ENCODE measurements at places on chromosomes 5 and 9.

GRCh38 chr5:58016877-58017276, 443.0 kb downstream of the PLK2 start:
- DNase-seq: no peak

DNA sequence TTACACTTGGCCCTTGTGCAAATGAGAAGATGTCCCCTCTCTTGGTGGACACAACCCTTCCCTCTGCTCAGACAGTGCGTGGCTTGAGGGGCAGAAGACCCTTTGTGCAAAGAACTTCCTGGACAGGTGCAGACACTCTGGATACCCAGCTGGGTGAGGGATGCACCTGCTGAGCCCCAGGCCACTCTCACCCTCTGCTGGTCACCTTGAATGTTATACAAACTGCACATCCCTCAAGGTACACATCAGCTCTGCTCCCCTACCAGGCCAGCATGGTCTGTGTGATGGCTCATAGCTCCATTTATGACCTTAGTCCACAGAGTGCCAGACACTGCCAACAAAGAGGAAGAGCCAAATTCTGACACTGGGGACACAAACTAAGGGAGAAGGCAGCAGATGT, 3.1 kb upstream of the DIRAS2 start:
- no peak for DNase-seq

DNA sequence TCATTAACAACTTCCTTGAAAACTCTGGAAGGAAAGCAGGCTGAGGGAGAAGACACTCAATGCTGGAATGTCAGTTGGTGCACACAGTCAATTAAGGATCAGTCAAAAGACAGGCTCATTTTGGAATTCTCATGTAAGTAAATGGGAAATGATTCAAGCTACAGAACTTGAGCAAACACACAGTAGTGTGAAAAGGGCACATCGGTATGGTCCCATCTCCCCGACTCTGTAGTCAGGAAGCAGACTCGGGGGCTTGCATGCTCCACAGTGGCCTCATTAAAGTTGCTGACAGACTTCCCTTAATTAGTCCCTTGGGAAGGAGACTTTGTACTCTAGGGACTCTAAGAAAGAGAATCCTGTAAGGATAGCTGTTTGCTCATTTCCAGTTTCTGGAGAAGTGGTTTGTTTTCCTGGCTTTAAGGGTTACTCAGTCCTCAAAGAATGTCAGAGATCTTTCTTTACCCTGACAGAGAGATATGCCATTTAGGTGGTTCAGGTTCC, 339.2 kb downstream of the ADAMTS6 start:
- no peak for DNase-seq

DNA sequence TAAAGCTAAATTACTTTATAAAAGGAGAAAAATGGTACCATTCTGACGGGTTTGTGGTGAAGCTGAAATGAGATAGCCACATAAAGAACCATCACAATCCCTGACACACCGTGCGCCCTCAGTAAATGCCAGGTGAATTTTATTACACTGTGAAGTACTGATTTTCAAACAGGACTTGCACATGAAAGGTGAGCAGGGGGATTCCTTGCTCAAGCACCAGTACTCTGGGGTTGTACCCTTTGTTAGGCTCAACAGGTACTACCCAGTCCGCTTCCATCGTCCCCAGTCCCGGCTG, 419 bp upstream of the RABGAP1 start:
- DNase-seq: no peak

GRCh38 chr5:179749857-179750508, 17.4 kb downstream of the MAML1 start:
- no peak for DNase-seq

- DNase-seq: no peak
Observed at GRCh38 chr9:113462781-113463286, 693 bp upstream of the RGS3 start.

GRCh38 chr5:89270901-89271300, 387.9 kb upstream of the MEF2C start:
- DNase-seq: no peak

- DNase-seq: no peak
Observed at GRCh38 chr5:74517700-74518099, 122.8 kb downstream of the ENC1 start.

- no peak for DNase-seq
Observed at GRCh38 chr5:1656271-1656975, 132.7 kb upstream of the LPCAT1 start.

DNA sequence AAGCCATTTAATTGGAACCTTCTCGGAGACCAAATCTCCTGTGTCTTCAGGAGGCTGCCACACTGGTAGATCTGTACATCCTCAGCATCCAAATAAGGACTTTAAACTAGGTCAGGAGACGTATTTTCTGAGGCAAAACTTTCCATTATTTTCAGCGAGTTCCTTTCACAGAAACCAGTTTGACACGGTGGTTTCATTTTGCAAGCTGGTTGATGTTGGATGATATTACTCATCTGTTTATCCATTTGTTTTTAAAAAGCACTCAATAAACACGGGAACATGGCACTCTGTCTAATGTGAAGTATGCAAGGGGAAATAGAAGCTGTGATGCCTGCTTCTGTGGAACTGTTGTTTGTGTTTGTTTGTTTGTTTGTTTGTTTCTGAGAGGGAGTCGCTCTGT, 199.6 kb downstream of the ERCC6L2 start:
- DNase-seq: no peak

DNA sequence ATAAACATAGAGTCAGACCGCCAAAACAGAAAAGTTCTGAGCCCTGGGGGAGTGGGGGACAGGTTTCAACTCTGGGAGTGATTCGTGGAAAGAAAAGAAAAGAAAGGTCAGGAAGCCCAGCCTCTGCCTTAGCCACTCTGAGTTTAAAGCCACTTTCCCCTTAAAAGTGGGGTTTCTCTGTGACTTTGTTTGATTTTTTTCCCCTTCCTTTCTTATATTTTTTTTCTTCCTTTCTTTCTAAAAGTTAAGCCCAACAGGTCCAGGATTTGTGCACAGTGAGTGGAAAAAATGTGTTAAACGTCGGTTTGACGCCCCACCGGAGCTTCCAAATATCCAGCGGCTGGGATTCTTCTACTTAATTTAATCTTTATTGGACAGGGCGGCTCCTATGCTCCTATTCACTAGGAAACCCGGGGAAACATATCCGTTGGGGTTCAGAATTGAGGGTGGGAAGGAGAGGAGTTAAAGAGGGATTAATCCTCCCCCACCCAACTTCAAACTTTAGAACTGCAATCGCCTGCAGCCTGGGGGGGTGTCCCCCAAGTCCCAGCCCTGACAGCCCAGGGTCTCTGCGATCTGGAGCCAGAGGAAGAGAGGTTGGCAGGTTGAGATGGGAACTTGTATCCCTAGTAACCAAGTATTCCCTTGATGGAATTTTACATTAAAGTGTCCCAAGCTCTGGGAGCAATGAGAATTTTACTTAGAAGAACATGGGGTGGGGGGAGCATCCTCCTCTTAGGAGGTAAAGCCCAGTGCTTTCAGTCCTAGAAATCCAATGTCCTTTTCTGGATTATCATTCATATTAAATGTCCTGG, 6.3 kb downstream of the NR2F1-AS1 start:
- DNase-seq: no peak

DNA sequence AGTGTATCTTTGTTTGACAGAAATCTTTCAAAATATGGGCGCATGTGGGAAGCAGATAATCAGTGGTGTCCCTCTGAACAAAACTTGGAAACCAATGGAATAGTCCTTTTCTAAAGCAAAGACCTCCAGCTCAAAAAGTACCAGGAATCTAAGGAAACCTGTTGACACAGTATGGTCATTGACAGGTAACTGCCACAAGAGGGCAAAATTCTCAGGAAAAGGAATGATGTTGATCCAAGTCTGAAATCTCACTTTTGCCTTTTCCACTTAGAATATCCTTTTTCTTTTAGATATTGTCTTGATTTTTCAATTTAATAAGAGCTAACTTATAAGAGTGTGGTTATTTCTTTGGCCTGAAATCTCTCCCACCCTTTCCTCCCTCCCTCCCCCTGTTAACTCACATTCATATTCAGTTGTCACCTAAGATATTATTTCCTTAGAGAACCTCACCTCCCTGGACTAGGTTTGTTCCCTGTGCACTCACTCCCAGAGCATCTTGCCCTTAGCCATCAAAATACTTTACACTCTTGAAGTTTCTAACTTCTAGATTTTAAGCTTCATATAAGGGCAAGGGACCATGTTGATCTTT, 59.0 kb upstream of the BARX1 start:
- no peak for DNase-seq

- no peak for DNase-seq
Observed at GRCh38 chr9:13596383-13596970, 317.0 kb upstream of the MPDZ start.

GRCh38 chr5:144844086-144844485, 673.4 kb downstream of the KCTD16 start:
- DNase-seq: no peak

DNA sequence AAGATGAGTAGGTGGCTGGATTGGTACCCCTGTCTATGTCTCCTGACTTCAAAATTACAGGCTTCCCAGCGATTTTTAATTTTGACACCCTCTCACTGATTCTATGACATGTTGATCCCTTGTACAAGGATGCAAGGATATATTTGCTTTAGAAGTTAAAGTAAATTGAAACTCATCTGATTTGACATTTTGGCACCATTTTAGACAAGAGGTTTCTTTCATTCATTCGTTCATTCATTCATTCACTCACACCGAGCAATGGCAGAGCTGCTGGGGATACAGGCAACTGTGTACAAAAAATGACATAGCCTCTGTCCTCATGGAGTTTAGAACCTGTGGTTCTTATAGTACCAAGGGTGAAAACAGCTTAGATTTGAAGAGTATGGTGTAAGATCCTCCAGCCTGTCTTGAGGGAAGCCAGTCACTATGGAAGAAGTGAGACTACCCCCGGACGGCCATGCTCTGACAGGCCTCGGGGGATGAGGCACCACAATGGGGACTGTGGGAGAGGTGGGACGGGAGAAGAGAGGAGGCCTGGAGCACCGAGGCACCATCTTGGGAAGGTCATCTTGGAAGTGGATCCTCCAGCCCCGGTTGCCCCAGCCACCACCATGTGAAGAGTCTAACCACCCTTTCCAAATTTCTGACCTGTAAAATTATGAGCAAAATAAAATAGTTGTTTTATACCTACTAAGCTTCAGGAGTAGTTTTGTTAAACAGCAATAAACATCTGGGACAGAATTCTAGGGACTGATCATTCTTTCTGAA, 16.2 kb downstream of the STC2 start:
- no peak for DNase-seq

DNA sequence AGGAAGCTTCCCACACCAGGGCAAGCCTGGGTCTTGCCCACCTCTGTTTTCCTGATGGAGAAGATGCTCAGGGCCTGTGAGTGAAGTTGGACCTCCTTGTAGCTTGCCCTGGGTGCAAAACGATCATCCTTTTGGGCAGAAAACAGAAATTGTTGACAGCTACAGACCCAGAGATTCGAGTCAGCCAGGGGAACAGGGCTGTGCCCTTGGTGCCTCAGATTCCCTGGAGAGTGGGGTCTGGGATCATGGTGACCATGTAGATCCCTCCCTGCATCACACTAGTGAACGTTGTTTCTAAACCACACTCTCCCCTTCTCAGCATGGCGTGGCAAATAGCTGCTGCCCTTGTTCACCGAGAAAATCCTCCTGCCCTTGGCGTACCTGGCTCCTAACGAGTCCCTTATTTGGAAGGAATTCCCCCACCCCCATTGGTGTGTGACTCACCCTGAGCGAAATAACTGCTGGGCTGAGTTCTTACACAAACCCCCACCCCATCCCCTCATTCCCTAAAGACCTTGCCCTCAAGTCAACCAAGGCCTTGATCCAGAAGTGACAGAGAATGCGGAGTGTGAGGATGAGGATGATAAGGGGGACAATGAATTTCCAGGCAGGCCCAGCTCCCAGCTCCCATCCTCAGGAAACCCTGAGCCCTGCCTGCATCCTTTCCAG, 1.1 kb upstream of the DCANP1 start:
- DNase-seq: no peak

DNA sequence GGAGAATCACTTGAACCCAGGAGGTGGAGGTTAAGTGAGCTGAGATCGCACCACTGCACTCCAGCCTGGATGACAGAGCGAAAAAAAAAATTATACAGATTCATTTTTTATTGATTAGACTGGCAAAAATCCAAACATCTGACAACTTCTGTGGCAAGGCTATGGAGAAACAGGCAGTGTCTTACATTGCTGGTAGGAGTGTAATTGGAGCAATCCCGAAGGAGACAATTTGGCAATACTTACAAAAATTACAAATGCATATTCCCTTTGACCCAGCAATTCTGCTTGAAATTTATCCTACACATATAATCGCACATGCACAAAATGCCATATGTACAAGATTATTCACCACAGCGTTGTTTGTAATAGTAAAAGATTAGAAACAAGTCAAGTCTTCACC, 86.8 kb downstream of the MAPKAP1 start:
- no peak for DNase-seq

DNA sequence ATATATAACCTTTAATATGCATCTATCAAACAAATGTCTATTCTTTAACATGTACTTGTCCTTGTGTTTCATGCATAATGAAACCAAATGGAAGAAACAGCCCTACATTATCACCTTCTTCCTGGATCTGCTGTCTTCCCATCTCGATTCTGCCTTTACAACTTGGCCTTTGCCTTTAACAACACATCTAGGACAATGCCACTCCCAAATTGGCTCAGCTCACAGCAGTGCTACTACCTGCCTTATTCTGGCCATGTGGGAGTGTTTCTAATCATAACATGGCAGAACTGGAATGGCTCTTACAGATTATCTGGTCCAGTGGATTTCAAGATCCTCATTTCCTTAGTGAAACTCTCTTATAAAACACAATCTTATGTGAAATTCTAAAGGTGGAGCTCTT, 176.5 kb downstream of the CARTPT start:
- no peak for DNase-seq

DNA sequence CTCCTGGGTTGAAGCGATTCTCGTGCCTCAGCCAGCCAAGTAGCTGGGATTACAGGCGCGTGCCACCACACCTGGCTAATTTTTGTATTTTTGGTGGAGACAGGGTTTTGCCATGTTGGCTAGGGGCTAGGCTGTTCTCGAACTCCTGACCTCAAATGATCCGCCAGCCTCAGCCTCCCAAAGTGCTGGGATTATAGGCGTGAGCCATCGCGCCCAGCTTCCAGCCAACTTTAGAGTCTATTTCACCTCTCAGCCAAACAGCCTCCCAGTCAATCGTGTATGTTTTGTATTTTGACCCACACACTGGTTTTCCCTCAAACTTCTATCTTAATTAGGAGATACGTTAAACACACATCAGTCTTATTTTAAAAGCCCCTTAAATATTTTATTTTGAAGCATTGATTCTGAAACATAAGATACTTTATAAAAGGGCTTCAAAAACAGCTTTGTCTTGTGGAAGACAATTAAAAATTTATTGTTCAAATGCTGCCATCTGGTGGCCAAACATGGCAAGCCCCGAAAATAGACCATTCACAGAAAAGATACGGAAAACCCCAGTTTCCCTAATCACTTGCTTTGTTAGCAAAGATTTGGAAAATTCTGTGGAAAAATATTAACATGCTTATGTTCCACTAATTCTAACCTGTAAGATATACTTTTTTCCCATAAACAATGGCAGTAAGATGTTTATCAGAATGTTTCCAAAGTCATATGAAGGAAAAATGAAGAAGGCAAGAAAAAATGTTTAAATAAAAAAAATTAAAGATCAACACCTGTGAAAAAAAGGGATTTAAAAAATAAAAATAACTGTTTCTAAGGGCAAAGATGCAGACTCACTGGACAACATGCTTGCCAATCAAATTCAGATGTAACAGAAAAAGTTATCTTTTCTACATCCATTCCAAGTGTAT, 33.1 kb downstream of the APTX start:
- DNase-seq: peak; percentile 19

Data from stimulated activated CD4-positive, alpha-beta T cell treated with anti-CD3 and anti-CD28 coated beads, Interleukin-15, amount 100 ng/mL, for 48 hours (primary cell).